ENCODE measurements at places on chromosomes 3 and 15. TPM values are rescaled to one million over a fixed set of nuclear protein-coding genes. Genes with fewer than 3 reads are reported as not detected.

Gene ITGB5
- total RNA-seq, result 125 TPM

Gene UTS2B
- total RNA-seq, result 3.4 TPM

Gene NTRK3
- total RNA-seq, result 2.2 TPM

Gene GOLGA6D
- total RNA-seq, result not detected

Gene MOBP
- 0.27 TPM for total RNA-seq

Gene BNC1
- not detected for total RNA-seq

Gene GHSR
- not detected for total RNA-seq

Gene TMEM158
- 0.82 TPM for total RNA-seq

Gene XCR1
- 0.32 TPM for total RNA-seq

Gene NAA50
- 59.7 TPM for total RNA-seq

Gene ALDH1A3
- 6.7 TPM for total RNA-seq

Gene TMEM108
- 0.14 TPM for total RNA-seq

Gene PPARG
- 16.9 TPM for total RNA-seq

Gene C2CD4A
- total RNA-seq, result 2.8 TPM

Gene AGBL1
- not detected for total RNA-seq

Gene KBTBD13
- not detected for total RNA-seq

Gene SPATA12
- total RNA-seq, result not detected

Gene ADCY5
- 42.0 TPM for total RNA-seq

Gene FETUB
- total RNA-seq, result not detected

Gene LMAN1L
- 20.2 TPM for total RNA-seq

Gene DNAH12
- not detected for total RNA-seq

Gene TADA3
- total RNA-seq, result 53.7 TPM

Gene KIF23
- 11.5 TPM for total RNA-seq

Gene ACVR2B
- 9.7 TPM for total RNA-seq

Gene TUSC7
- not detected for total RNA-seq

Gene DAZL
- not detected for total RNA-seq

Gene WWTR1
- 40.3 TPM for total RNA-seq

Gene NANOGP8
- total RNA-seq, result 5.2 TPM

Gene DLL4
- 9.2 TPM for total RNA-seq

Gene RPP25
- 10.1 TPM for total RNA-seq

Gene CAND2
- 15.3 TPM for total RNA-seq

Gene SEMA3G
- total RNA-seq, result 3.0 TPM

Gene HRG
- not detected for total RNA-seq

Gene SLMAP
- 117 TPM for total RNA-seq

Gene ST6GAL1
- 32.9 TPM for total RNA-seq
